ENCODE measurements at places on chromosomes 12 and 14. TPM values are rescaled to one million over a fixed set of nuclear protein-coding genes. Genes with fewer than 3 reads are reported as not detected.
A peak's percentile ranks its signal among the peaks of the same experiment; 100 is the strongest.

Gene PCED1B
- total RNA-seq = 0.31 TPM

Gene GPR68
- total RNA-seq = 2.9 TPM

Gene VRTN
- total RNA-seq = not detected

Gene SCN8A
- 2.1 TPM for total RNA-seq

Gene TSPAN8
- 0.51 TPM for total RNA-seq

- DNase-seq = no peak
These were observed 5.9 kb downstream of the RIMBP2 start for GRCh38 chr12:130709971-130710732.

DNA sequence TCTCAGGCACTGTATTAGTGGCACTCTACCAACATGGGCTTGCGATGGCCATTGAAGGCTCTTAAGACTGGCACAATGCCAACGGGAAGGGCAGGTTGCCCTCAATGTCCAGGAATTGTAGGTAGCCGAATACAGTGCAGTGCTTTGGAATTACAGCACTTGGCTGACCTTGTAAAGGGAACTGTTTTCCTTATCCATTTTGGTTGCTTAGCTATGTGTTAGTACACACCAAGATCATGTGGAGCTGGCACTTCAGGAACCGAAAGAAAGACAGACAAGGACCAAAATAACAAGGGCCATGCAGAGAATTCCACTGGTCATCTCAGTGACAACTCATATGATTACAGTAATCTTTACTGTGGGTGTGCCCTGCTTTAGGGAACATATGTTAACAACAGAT, 72.7 kb downstream of the DYRK2 start:
- peak; percentile 50 for DNase-seq

DNA sequence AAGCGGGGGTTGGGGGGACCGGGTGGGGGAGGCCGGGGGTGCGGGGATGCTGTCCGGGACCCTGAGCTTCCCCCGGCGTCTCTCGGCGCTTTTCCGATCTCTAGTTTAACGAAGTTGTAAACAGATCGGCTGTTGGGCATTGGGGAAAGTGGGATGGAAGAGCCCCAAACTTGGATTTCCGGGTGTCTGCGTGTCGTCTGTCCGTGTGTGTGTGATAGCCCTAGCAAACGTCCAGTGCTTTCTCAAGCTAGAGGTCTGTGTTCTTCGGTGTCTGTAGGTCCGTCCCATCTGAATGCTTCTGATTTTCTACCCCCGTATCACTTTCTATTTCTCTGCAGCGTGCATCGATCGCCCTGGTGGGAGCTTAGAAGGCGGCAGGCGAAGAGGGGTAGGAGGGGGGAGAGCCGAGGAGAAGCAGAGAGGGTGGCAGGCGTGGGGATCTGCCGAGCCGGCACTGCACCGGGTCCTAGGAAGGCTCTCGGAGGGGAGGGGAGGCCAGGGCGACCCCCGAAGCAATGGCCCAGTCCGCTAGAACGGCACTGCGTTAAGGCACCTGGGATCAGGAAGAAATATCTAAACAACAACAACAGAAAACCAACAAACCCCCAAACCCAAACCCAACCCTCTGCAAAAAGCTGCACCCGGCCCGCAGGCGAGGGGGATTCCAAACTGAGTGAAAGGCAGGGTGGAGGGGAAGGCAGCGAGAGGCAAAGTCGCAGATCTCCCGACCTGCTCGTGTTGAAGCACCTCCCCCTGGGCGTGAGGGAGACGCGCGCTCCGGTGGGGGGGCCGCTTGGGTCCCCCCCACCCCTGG, 1.0 kb downstream of the KCNA1 start:
- peak; percentile 7 for DNase-seq

GRCh38 chr14:58133739-58134138, 18.3 kb downstream of the ARMH4 start:
- no peak for DNase-seq

- peak; percentile 43 for DNase-seq
These were observed 67.0 kb downstream of the ARF6 start for GRCh38 chr14:49959822-49960408.

DNA sequence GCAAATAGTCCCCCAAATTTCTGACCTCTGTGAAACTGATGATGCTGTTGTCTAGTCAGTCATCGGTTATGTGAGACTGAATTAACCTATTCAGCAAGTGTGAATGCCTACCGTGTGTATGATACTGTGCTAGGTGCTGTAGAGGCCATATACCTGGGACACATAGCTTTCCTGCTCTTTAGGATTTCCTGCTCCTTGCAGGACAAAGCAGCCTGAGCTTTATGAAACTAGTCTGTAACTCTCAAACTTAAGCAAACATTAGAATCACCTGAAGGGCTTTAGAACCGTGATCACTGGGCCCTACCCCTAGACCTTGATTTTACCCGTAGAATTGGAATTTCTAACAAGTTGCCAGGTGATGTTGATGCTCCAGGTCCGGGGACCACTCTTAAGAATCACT, 6.9 kb downstream of the MARK3 start:
- no peak for DNase-seq

- DNase-seq = no peak
These were observed 114.1 kb downstream of the KIF26A start for GRCh38 chr14:104252256-104253215.

DNA sequence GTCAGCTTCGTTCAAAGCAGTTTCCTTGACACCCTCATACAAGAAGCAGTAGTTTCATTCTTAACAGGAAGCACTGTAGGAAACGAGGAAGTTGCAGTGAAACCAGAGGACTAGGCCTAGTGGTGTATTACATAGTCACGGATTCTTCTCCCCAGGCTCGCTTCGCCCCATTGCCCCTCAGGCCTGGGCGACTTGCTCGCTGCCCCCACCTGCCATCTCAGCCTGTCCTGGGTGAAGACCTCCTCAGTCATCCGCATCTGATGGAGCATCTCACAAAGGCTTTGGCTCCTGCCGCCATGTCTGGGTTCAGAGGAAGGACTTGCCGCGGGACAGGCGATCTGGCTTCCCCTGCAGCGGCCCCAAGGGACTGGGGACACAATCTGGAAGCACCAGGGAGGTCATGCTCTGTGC, 93.5 kb downstream of the LMNTD1 start:
- DNase-seq = no peak

- DNase-seq = no peak
These were observed 1188.2 kb upstream of the TMEM132C start for GRCh38 chr12:127078577-127079350.

DNA sequence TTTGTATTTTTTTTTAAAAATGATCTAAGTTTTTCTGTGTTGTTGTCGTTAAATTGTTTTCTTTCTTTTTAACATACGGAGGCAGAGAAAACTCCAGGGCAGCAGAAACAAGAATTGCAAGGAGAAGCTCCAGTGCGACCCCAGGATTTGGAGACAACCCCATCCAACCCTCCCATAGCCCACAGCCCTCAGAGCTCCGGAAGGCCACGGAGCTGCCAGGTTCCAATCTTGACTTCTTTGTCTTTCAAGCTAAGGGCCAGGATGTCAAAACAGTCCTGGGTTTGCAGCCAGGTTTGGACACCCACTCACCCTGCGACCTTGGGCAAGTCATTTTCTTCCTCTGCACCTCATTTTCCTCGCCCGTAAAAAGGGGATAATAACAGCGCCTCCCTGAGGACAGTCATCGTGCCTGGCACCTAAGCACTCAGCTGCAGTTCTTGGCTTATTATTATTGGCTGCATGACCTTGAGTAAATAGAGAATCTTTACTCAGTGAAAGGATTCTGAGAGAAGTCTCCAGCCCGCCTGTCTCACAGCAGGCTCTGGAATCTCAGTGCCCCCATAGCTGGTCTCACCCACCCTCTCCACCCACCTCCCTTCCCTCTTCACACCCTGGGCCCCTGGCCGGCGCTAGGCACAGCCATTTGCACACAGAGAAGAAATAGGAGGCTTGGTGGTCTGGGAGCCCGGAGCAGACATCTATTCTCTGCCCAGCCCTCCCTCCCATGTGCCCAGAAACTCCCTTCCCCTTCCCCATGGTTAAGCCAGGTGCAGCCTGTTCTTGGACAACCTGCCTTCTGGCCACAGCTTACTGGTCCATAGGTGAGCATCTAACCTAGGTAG, 79.4 kb upstream of the BCL11B start:
- DNase-seq = no peak

DNA sequence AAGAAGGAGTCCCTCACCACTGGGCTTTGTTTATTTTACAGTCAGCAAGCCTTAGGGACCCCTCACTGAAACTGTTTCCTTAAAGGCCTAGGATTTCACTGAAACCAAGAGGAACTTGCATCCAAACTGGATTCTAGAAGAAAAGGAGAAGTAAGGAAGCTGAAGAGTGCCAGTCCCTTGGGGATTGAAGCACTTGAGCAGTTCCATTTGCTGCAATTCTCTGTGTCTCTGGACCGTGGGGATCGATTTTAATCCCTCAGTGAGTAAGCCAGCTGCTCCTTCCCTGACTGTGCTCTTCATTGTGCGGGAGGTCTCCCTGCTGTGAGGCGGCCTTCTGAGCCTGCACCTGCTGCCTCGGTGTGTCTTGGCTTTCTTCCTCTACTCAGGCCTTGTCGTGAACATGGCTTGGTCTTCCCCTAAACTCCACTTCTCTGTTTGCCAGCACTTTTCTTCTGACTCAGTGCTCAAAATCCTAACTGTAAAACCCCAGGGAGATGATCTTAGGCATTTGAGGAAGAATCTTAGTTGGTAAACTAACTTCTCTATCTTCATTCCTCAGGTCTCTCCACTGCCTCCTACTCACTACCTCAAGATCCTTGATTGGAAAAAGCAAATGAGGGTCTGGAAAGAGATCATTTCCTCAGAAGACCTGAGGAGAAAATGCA, 132.6 kb downstream of the SLC38A6 start:
- DNase-seq = peak; percentile 57

DNA sequence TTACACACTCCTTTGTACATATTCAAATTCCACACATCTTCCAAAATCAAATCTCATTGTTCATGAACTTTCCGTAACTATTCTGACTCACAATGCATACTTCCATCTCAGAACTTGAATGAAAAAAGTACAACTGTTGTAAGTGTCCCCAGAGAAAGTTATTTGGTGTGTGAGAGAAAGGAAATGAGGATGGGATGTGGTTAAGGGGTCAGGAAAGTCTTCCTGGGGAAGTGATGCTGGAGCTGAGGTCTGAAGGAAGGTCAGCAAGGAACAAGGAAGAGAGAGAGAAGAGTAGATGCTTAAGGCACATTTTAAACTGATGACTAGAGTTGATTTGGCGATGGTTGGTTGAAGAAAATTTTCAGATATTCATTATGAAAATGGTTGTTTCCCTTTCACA, 340.0 kb upstream of the STXBP6 start:
- DNase-seq = no peak

DNA sequence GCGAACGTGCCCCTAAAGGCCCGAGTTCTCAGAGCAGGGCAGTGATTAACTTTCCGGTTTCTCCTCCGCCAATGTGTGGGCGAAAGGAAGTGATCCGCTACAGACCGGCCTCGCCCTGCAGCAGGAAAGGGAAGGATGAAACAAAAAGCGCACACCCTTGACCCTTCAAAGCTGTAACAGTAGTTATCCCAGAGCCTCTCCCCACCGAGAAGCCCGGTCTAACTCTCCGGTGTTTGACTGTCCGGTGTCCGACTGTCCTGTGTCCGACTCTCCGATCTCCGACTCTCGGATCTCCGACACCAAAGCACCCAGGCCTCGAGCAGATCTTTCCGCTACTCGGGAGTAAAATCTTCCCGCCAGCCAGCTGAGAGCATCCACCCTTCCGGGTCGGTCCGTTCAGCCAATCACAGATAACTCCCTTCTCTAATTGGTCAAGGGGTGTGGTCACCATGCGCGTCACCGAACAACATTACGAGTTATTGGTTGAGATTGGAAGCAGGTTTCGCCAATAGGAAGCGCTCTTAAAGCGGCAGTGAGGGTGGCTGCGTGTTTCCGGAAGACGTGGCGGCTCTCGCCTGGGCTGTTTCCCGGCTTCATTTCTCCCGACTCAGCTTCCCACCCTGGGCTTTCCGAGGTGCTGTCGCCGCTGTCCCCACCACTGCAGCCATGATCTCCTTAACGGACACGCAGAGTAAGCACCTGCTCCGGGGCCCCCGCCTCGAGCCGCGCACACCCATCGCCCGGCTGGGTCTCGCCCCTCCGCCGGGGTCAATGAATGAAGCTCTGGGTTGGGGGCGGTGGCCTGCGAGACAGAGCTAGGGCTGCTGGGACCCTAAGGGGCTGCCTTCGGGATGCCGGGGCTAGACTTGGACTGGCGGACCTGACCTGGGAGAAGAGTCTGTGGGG, at the start of the genes GOLT1B and RECQL:
GOLT1B (plus strand) TSS at position 532 of the 906 bp plus-strand sequence; CDS start at position 667, 135 bp downstream.
RECQL (minus strand) TSS at position 378 of the 906 bp plus-strand sequence. CDS start 2,065 bp downstream, outside the sequence.
- DNase-seq = peak; percentile 99

GRCh38 chr14:51246032-51246431, 6.0 kb downstream of the TMX1 start:
- DNase-seq = no peak

All from tongue (tissue), 3 donors.